Stimulated activated CD8-positive, alpha-beta memory T cell treated with anti-CD3 and anti-CD28 coated beads, Interleukin-7, amount 100 ng/mL, for 1 hour (primary cell): ENCODE measurements at places on chromosomes 4 and X.

DNA sequence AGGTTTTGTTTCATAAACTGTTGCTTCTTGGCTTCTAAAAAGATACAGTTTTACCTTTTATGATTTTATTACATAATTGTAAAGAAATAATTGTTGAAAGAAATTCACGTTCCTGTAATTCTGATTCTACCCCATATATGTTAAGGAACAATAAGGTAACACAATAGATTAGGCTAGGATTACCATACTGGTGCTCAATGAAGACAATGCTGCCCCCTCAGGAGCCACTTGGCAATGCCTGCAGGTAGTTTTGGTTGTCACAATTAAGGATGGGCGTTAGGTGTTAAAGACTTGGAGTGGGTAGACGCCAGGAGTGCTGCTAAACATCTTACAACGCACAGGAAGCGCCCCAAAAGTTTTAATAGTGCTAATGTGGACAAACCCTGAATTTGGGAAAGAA, 133.2 kb downstream of the NLGN4X start:
- no peak for DNase-seq

- no peak for DNase-seq
Measured at GRCh38 chr4:180619440-180619839, 1623.8 kb upstream of the TENM3 start.

DNA sequence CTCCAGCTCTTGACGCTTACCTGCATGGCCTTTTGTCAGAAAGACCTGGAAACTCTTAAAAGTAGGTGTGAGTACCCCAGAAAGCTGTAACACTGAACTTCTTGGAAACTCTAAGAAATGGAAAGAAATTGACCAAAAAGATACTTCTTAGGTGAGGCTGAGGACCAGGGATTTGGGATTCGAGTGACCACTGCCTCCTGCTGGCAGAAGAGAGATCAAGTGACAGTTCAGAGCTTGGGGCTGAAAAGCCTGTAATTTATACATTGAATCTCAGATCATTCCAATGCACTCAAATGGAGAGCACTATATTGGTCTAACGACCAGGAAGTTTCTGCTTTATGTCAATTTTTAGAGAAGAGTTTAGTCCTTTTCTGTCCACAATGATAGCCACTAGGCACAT, 204.6 kb downstream of the PDGFRA start:
- DNase-seq: no peak

GRCh38 chr4:4284827-4285618, 4.9 kb downstream of the LYAR start:
- DNase-seq: no peak

DNA sequence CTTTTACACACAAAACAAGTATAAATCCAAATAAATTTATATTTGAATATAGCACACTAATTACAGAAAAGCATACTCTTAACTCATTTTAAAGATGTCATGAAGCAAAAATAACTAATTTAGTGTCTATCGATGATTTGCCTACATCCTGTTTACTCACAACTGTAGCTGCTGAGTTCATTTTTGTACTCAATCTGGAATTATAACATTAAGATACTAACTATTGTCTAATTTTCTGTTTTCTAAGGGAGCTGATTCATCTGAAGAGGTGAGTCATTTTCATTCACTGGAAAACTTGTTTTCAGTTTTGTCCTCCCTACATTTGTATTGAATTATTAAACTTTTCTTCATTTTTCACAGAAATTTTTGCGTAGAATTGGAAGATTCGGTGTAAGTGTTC, 3.7 kb downstream of the STATH start:
- DNase-seq: no peak

- no peak for DNase-seq
Measured at GRCh38 chrX:132119283-132119682, 8.5 kb downstream of the FRMD7 start.

DNA sequence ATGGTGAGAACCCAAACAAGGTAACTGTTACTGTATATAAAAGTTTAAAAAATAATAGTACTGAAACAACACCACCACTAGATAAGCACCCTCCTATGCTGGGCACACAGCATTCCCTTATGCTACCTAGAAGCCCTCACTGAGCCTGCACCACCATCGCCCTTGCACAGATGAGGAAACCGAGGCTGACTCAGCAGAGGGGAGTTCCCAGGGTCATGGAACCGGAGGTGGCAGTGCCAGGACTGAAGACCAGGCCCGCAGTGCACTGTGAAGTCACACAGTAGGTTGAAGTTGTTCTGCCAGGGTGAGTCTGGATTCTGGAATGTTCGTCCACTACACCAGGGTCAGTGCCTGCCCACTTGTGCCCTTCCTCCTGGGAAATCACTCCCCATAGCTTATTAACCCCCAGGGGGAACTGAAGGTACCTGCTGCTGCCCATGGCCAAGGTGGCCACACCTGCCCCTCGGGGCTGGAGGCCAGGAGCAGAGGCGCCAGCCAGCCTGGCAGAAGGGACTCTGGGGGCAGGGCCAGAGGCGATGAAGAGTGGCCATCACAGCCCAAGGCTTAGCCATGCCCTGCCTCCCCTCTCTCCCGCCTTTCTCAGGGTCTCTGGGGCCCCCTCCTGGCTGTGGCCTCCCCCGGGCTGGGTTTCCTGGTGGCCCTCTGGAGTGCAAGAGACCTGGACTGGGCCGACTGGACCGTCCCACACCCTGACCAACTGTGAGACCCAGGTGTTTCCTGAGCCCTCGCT, 15.1 kb upstream of the ABLIM2 start:
- no peak for DNase-seq

- DNase-seq: no peak
Measured at GRCh38 chr4:84582988-84583875, at the start of gene CDS1. TSS of gene CDS1 (plus strand) at chr4:84583127. CDS start at chr4:84583402, 275 bp downstream.

DNA sequence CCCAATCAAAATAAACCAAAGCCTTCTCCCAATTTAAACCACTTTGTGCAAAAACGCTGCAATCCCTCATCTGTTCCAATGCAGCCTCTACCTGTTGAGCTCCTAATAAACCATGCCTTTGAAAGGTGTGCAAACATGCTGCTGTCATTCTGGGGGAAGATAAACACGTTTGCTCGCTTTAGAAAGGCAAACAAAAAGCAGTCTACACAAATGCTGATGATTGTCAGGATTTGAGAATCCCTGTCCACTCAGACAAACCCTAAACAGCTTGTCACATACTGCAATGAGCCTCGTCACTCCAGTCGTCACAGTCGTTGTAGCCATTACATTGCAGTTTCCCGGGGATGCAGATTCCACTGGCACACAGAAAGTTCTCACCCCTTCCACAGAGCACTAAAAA, 145.2 kb downstream of the CORIN start:
- no peak for DNase-seq

DNA sequence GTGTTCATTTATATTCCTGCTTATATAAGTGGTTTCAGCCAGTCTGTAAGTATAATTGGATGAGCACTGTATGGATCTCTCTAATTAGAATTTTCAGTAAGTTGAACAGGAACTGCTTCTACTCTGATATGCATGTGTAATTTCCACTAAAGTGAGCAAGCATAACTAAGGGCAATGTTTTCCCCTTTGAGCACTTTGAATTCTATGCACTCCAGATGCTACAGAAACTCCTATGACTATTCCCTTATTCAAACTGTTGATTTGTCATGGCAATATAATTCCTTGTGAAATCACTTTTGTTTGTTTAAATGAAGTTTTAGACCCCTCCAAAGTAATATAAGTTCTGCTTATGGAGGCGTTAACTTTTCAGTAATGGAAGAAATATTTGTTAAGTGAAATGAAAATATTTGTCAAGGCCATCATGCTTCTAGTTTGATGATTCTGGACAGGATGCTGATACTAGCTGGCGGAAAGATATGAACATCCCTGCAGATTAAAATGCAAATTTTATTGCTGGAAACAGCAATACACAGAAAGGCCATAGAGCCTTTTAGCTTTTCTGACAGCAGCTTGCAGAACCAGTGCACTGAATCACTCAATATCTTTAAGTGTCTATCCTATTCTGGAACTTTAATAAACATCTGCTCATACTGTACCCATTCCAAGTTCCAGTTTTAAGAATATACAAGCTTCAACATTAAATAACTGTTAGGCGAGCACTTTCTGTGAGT, 1460.8 kb downstream of the RAPGEF2 start:
- DNase-seq: no peak

DNA sequence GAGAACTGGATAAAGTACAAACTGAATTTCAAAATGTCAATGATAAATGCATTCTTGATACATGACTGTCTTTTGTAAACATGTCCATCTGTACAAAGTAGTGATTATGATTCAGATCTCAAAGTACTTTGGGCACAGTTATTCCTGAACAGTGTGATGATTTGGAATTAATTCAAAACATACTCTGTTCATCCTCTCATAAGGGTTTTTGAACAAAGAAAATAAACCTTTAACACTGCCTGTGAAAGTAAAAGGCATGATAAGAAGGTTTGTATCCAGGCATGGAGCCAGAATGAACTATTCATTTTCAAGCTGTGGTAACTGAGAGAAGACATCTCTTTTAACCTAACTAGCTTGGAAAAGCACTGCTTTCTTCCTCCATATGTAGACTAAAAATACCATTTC, 883 bp upstream of the KLHL4 start:
- no peak for DNase-seq

- no peak for DNase-seq
Measured at GRCh38 chr4:26081795-26082498, 167.9 kb downstream of the SMIM20 start.

DNA sequence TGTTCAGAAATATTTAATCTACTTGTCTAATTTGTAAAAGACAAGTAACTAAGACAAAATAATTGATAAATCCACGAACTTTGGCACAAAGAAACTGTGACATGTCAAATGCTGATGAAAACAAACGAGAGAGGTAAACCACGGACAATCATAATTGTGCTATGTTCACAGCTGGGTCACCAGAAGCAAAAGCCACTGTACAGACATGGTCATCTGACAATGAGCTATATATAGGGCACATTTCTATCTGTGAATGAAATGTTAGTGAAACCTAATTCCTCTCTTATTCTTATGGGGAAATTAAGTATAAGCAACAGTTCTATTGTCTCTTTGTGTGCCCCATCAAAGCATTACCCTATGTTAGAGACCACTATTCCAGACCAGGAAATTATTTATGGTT, 444.0 kb upstream of the TRAM1L1 start:
- DNase-seq: no peak

- DNase-seq: no peak
Measured at GRCh38 chr4:126028876-126029275, 714.1 kb downstream of the FAT4 start.

DNA sequence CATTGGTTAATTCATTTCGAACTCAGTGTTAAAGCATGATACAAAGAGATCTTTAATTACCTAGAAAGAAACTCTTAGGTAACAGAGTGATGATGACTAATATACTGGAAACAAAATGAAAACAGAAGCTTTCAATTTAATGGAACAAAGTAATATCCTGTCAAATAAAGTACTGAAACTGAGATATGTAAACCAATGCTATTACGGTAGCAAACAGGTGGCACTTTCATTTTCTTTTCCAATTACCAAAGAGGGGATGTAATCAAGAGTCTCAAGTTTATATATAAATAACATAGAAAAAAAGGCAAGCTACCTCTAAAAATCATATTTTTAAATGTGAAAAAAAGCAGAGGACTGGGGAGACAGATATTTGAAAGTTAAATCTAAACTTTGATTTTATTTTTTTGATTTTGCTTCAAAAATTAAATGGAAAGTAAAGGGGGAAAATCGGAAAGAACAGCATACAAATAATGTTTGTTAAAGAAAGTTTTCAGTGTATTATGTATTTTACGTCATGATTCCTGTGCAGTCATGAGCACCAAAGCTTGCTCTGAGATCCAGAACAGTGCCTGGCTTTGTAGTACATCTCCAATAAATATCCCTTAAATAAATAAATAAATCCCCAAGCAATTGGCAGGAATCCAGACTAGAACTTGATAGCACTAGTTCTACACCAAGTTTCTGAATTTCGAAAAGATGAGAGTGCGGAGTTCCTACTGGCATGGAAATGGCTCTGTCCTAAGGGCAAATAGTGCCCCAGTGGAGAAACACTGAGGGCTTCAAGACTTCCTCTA, 25.0 kb upstream of the RAPGEF2 start:
- DNase-seq: no peak
